ENCODE measurements at places on chromosomes 5 and 9. TPM values are rescaled to one million over a fixed set of nuclear protein-coding genes. Genes with fewer than 3 reads are reported as not detected.

DNA sequence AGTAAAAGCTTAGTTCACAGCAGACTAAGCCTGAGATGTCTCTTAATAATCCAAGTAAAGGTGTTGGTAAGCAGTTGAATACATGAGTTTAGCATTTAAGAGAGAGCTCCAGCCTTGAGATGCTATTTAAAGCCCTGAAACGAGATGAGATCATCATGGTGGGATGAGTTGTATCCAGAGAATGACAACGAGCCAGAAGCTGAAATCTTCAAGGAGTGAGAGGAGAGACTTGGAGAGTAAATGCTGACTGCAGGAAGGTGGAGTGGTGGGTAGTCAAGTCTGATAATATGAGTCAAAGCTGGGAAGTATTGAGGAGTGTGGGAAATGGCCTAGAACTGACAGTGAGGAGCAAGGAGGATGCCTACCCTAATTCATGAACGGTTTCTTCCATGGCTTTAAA is 53.7 kb downstream of the PLAC8L1 start:
- no peak for DNase-seq

DNA sequence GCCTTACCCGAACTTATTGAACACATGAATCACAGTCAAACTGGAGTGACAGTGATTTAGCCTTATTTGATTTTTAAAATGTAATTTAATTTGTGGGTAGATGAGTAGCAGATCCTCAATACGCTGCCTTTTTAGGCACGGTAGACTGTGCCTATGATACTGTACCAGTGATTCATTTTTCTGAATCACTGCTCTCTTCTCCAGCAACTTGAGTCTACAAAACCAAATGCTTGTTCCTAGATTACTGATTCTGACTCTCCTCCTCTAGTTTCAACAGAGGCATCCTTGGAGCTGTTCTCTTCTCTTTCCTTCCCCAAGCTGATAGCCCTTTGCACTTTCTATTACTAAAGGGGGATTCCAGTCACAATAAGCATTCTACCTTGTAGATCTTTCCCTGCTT is 94.3 kb upstream of the IL7R start:
- no peak for DNase-seq

DNA sequence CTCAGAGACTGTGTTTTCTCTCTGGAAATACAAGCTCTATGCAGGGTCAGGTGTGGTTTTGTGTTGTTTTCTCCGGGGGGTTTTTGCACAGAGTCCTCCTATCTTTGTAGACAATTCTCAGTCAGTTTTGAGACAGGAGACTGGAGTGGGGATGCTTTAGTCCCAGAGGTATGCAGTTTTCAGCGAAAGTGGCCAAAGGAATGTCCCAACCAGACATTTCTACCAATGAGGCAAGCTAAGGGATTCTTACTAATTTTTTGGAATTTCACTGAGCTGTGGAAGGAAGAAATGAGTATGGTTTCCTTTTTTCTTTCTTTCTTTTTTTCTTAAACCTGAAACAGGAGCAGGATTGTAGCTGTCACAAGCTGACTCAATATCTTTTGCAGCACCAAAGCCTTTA is 35.3 kb upstream of the PLPP1 start:
- no peak for DNase-seq

- no peak for DNase-seq
Measured at GRCh38 chr5:143162810-143163209, 240.7 kb downstream of the NR3C1 start.

F2RL1 gene
- total RNA-seq, result 77.5 TPM

GRCh38 chr5:155700333-155700732 is 626.6 kb upstream of the SGCD start:
- DNase-seq, result no peak

PCDHGB4 gene
- 0.32 TPM for total RNA-seq

GRCh38 chr9:123828449-123828848 is 101.5 kb downstream of the DENND1A start:
- DNase-seq, result no peak

DNA sequence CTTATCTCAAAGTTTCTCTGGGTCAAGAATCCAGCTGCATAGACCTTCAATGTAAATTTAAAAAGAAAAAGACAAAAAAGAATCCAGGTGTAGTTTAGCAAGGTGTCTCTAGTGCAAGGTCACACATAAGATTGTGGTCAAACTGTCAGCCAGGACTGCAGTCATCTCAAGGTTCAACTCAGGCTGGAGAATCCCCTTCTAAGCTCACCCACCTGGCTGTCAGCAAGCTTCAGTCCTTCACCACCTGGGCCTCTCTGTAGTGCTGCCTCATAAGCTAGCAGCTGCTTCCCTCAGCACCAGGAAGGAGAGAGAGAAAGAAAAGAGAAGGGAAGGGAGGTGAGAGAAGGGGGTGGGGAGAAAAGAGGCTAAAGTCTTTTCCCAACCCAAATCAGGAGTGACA is 146.7 kb downstream of the ACTL7B start:
- DNase-seq, result no peak

- DNase-seq, result no peak
Measured at GRCh38 chr9:116055536-116055935, 98.1 kb upstream of the PAPPA start.

DNA sequence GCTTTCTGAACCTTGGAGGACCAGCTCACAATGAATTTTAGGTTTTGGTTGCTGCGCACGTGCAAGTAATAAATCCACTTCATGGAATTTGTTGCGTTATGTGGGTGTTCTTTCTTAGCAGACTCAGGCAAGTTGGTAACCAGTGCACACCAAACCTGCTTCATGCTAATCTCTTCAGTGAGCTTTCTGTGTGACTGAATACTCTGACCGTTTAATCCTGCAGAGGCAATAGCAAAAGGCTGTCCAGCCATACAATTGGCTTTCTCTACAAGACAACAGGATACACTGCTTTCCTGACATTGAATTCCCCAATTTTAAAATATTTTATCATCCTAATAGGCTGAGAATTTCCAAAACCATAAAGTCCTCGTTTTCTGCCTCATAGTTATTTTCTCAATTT is 10.3 kb downstream of the UGT3A2 start:
- DNase-seq, result no peak

LURAP1L gene
- 3.6 TPM for total RNA-seq

DNA sequence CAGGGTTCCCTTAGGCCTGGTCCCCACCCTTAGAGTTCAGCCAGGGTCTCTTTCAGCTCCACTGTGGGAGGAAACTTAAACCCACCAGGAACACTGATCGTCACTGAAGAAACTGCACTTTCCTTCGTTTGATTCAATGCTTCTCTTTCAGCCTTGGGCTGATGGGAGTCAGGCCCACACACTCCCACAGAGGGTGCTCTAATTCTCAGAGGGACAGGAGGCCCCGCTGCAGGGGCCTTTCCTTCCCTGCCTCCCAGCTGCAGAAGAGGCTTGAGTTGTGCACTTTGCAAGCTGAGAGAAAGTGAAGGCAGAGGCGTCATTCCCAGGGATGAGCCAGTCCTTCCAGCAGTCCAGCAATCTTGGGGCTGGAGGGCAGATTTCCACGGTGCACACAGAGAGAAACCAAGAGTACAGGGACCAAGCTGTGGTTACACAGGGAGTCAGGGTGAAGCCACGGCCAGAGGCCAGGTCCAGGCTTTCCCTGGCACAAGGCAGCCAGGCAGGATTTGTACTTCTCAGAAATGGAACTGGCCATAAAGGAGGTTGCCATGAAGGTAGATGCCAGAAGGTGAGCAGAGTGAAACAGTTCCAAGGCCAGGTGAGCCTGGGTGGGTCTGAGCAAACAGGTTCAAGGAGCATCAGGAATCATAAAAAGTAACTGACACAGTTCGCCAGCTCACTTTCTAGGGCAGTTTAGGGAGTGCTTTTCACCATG is 10.4 kb upstream of the GLIPR2 start:
- DNase-seq, result no peak

KIF12 gene
- 3.1 TPM for total RNA-seq

PHF24 gene
- total RNA-seq, result 0.54 TPM

Data from foreskin keratinocyte (primary cell).